ENCODE measurements at places on chromosomes 6 and 20.

DNA sequence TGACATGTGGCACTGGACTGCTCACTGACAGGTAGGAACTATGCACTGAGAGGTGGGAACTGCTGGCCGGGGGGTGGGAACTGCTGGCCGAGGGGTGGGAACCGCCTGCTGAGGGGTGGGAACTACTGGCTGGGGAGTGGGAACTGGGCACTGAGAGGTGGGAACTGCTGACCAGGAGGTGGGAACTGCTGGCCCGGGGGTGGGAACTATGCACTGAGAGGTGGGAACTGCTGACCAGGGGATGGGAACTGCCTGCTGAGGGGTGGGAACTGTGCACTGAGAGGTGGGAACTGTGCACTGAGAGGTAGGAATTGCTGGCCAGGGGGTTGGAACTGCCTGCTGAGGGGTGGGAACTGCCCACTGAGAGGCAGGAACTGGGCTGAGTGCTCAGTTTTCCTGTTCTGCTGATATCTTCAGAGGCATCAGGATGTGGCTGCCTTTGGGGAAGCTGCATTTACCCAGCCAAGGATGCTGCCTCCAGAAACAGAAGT is 90.2 kb downstream of the THBS2 start:
- no peak for DNase-seq

DNA sequence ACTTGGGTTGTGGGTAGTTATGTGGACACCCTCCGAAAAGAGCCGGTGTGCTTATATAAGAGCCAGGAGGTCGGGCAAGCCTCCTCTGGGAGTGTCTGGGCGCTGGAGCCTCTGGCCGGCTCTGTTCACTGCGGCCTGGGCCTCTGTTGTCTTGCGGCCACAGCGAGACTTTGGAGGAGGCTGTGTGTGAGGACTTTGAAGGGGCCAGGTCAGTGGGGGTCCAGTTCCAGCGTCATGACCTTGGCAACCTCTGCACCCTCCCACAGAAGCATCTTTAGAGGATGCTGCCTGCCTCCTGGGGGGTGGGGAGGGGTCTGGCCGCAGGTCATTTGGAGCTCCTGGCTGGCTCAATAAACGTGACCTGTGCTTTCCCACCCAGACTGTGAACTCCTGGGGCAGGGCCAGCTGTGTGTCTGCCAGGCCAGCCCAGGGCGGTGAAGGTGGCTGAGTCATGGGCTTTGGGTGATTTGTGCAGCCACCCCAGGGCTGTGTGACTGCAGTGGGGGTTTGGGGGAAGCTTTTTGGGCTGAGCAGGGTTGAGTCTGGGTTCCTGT is 1.2 kb downstream of the TCEA2 start:
- no peak for DNase-seq

GRCh38 chr6:16752206-16752866 is 8.9 kb downstream of the ATXN1 start:
- DNase-seq, result no peak

GRCh38 chr6:29789176-29789575 is 38.4 kb upstream of the HLA-G start:
- no peak for DNase-seq

DNA sequence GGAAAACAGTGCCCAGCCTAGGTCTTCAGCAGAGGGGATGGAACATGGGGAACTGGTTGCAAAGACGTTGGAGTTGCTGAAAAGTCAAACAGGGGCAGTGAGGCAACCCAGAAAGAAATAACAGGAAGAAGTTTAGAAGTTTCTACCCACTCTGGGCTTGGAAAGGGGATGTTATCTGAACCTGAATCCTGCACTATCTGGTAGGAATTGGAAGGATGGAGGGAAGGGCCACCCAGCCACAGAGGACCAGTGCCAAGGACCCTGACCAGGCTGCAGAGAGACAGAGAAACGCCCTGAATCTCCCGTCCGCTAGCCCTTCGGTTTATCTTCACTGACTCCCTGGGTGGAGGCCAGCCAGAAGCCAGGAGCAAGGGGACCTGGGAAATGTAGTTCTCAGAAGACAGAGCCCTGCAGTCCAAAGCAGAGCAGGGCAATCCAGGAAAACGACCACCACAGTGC is 217.3 kb upstream of the RREB1 start:
- DNase-seq, result no peak

- DNase-seq, result no peak
Measured at GRCh38 chr20:62120990-62121775, 1.1 kb upstream of the LSM14B start.

GRCh38 chr6:152897807-152898399 is 84.9 kb downstream of the FBXO5 start:
- peak; percentile 59 for DNase-seq

GRCh38 chr6:109393886-109394281 is 11.6 kb upstream of the CD164 start:
- DNase-seq, result no peak

GRCh38 chr20:9185511-9185910 is 116.6 kb downstream of the PLCB4 start:
- DNase-seq, result no peak

DNA sequence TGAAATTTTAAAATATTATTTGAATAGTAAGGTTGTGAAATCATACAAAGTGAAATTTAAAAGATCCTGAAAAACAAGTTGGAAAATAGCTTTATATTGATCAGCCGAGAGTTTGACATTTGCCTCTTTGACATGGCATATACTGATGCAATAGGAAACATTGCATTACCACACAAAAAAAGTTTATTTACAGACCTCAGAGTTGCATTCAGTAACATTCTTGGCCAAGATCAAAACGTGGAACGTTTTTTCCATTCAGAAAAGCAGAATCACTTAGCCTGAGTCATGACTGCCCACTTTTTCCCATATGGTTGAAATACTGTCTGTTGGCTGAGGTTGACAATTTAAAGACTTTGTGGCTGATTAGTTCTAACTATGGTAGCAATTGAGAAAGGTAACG is 55.1 kb upstream of the BACH2 start:
- DNase-seq, result no peak

DNA sequence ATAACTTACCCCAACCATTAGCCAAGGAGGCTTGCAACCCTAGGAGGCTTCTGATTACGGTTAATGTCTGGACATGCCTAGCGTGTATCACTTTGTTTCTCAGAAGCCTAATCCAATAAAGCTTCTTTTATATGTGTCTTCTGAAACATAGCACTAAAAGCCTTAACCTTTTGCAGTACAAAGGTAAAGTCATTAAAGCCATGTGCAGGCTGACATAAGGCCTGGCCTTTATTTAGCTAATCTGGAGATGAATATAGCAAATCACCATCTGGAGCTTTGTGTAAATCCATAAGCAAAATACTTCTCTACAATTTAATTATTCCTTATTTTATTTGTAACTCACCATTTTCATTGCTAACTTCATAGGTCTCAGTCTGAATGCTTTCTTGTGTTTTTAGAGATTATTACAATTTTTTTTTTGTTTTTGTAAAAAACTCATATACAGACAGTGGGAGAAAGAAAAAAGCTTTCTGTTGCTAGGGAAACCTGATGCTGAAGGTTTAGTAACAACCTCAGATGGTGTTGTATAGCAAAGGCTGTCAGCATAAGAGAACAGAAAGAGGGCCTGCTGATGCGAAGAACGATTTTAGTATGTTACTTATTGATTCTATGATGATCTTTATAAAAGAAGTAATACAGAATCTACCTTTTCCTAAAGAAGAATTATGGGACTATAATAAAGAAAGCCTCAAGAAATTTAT is at the start of gene EYS:
Gene EYS, minus strand, starts transcription at position 101 of the 701 bp plus-strand sequence. CDS start 211,816 bp downstream, outside the sequence.
- no peak for DNase-seq

DNA sequence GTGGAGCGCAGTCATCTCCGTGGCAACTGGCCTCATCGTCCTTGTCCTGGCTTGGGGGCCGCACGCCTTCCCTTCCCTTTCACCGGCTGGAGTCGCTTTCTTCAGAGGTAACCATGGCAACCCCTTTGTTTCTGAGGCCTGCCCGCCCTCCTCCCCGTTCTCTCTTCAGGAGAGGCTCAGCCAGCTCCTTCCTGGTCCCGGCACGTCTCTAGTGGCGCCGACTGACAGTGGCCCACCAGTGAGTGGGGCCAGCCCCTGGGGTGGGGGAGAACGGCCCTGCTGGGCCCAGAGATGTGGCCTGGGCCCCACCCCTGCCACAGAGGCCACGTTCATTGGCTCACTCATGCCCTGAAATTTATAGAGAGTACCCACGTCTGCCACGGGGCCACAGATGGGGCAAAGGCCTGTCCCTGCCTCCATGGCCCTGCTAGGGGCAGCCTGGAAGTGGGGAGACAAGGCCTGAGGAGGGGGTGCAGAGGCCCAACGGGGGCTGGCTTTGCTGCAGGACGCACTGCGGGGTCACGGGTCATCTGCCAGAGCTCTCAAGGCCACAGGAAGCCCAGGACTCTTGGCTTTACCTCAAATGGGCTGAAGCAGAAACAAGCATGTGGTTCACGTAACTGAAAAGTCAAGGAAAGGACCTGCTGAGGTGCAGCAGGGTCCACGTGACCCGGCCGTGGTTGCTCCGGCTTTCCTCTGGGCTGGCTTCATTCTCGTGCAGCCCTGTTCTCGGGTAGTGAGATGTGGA is 1.4 kb upstream of the OSBPL2 start:
- DNase-seq, result no peak

- no peak for DNase-seq
Measured at GRCh38 chr6:14671261-14671681, 553.7 kb downstream of the CD83 start.

GRCh38 chr6:69422020-69422419 is 374.8 kb downstream of the LMBRD1 start:
- DNase-seq, result no peak

- DNase-seq, result no peak
Measured at GRCh38 chr6:75501756-75502155, 8.2 kb upstream of the FILIP1 start.

GRCh38 chr20:33925867-33926266 is 67.8 kb upstream of the RALY start:
- DNase-seq, result no peak

DNA sequence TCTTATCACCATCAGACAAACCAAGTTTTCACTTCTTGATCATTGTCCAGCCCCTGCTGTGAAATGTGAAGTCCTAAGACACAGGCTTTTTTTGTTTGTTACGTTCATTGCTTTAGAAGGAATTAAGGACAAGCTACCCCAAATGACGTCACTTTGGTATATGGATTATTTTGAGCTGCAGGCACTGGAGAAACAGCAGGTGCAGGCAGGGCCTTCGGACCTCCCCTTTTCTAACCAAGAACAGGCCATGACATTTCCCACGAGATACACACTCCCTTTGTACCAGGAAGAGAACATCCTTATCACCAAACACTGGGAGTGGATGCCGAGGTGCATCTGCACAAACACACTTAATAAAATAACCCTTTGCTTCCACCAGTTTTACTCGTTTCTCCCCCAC is 418.0 kb upstream of the SULF2 start:
- no peak for DNase-seq

GRCh38 chr6:68114463-68115047 is 520.5 kb upstream of the ADGRB3 start:
- DNase-seq, result no peak

- no peak for DNase-seq
Measured at GRCh38 chr20:46188866-46189541, 70.9 kb downstream of the CD40 start.

GRCh38 chr6:118810420-118811027 is 83.4 kb upstream of the ASF1A start:
- DNase-seq, result no peak

GRCh38 chr6:156102129-156102528 is 646.5 kb upstream of the NOX3 start:
- DNase-seq, result no peak

DNA sequence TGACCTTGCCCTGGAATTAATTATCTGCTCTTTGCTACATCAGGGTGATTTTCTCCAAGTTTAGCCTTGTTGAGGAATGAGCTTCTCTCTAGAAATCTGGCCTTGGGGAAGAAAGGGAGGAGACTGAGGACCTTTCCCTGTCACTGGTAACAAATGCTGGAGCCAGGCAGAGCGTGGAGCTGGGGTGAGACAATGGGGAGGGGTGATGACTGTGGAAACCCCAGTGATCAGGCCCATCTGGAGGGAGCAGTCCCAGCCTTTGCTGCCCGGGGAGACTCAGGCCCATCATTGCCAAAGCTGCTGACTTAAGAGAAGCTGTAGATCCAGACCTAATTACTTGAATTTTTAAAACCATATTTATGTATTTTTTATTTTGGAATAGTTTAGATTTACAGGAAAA is 31.3 kb downstream of the BCAS4 start:
- no peak for DNase-seq

DNA sequence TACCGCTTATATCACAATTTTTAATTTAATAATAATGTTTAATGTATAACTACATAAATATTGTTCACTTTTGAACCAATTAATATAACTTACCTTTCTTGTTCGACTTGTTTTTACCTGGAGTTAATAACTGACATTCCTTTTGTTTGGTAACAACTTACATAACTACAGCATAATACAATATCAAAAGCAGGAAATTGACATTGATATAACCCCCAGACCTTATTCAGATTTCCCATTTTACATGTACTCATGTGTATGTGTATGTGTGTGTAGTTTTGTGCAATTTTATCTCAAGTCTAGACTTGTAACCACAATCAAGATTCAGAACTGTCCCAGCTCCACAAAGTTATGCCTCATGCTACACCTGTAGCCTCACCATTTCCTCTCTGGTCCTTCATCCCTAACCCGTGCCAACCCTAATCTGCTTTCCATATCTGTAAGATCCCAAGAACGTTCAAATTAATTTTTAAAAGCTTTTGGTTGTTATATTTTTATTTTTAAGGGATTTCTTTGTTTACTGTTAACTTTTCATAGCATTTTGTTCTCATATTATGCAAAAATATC is 190.6 kb downstream of the MANEA start:
- DNase-seq, result no peak

DNA sequence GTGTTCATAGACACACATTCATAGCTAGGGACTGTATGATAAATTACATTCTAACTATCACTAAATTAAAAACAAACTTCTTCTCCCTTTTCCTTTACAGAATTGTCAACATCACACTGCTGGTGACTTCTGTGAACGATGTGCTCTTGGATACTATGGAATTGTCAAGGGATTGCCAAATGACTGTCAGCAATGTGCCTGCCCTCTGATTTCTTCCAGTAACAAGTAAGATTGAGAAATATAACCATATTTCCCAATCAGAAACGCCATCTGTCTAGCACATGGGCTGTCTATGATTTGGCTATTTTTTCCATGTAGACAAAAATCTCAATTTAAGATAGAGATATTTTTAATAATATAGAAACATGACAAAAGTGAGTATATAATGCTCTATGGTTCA is 367.7 kb downstream of the ARHGAP18 start:
- DNase-seq, result no peak

GRCh38 chr20:54345301-54345724 is 130.1 kb upstream of the DOK5 start:
- DNase-seq, result no peak

- DNase-seq, result no peak
Measured at GRCh38 chr6:24313251-24314141, 44.4 kb downstream of the DCDC2 start.

All from GM13976 (cell line).